ENCODE measurements at places on chromosomes 5 and 9.

DNA sequence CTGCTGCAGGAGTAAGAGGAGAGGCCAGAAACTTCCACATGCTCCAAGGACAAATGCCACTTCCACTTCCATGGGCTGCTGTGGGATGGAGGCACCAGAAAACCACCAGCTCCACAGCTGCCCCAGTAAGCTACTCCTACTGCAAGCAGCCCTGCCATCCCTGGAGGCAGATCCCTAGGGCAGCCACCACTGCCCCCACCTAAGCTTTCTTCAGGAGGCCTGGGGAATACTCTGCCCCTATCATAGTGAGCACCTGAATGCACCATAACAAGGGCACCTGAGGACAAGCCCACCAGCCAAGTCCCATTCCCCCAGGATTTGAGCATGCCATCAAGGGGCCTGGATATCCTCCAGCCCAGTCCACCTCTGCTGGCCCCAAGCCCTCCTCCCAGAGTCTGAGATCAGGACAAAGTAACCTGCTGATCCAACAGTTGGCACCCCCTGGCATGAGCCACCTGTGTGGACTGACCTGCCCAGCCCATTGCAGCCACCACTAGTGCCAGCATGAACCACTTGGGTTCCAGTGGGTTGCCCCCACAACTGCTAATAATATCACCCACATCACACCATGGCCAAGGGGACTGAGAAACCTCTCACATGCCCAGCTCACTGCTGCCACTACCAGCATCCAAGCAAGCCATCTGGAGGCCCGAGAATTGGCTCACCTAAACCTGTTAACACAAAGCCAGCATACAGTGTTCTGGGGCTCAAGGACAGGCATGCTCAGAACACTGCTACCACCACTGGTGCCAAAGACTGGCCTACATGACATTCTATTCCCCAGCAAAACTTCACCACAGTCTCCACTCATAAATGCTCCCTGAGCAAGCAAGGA lies 480.1 kb downstream of the CDH12 start:
- DNase-seq, result no peak

DNA sequence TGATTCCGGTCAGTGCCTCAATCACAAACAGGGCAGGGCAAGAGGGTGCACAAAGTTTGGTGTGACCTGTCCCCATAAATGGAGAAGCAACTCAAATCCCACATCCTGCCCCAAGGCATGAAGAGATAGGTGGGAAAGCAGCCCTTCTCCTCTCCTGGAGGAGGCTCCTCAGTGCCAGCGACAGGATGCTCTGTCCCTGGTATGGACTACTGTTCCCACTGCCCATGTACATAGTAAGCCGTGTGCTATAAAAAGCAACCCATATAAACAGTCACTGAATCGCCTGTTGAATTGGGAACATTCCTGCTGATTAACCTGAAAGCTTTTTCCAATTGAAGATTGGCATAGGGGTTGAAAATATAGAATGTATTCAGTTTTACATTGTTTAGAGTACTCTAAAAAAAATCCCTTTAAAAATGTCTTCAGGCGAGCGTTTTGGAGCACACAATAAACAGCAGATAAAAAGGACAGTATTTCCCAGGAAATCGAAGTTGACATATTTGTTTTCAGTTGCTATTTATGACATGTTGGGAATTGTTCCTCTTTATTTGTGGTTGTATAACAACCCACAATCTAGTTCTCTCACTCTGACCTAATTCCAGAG lies 513.9 kb downstream of the DIRAS2 start:
- DNase-seq, result no peak

DNA sequence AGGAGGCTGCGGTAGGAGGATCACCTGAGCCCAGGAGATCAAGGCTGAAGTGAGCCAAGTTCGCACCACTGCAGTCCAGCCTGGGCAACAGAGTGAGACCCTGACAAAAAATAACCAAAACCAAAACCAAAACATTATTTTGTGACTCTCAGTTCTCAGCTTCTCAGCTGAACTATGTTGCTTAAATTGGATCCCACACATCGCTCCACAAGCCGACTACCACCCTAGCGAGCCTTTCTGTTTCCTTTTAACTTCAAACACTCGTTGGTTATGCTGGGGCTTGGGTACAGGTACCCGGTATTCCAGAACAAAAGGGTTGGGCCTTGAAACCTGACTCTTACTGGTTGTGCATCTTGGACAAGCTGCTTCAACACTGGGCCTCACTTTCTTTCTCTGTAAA lies 3.8 kb upstream of the PTGS1 start:
- DNase-seq, result no peak

GRCh38 chr5:38831909-38832308 lies 13.9 kb upstream of the OSMR start:
- peak; percentile 13 for DNase-seq

- no peak for DNase-seq
These were observed 39.8 kb upstream of the CRB2 start for GRCh38 chr9:123316053-123316718.

DNA sequence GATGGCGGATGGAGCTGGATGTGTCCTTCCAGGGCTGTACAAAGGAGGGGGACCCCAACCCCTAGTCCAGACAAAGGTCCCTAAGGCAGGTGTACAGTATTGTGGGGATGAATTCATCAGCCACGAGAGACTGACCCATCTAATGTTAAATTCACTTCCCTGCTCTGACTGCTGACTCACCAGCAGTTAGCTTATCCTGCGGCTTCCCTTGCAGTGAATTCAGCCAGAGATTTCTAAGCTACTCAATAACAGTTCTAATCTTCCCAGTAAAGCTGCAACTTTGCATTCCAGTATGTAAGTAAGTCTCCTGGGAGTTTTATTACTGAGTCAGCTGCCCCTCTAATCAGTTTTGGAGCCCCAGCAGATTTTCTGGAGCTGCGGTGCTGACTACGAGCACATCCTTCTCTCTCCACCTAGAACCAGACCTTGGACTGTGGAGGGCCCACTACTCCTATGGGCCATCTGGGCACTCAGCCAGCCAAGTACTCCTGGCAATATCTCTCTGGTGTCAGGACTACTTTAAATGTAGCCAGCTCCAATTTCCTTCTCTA lies 16.1 kb downstream of the B4GALT1 start:
- no peak for DNase-seq

- DNase-seq, result no peak
These were observed 75.5 kb downstream of the SEMA5A start for GRCh38 chr5:9470410-9470809.

DNA sequence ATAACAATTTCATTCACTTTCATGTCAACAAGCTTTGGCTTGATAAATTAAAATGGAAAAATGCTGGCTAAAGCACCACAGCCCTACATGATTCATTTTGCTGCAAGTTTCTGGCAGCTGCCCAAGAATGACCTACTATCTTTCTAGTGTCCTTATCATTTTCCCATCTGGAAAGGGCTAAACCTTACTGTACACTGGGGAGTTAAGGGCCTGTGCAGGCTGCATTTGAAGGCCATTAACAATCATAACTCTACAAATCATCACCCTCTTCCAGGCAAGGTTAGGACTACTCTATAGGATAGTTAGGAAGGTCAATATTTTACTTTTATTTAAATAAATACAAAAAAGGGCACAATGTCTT lies 579.7 kb upstream of the ZNF608 start:
- no peak for DNase-seq

GRCh38 chr9:131675437-131676022 lies 64.3 kb downstream of the RAPGEF1 start:
- DNase-seq, result no peak

- DNase-seq, result no peak
These were observed 30.4 kb downstream of the NFX1 start for GRCh38 chr9:33320568-33321261.

GRCh38 chr5:81884871-81885270 lies 87.0 kb upstream of the ATG10 start:
- no peak for DNase-seq

- DNase-seq, result peak; percentile 54
These were observed 546 bp downstream of the DNAJB5 start for GRCh38 chr9:34989946-34990635.

DNA sequence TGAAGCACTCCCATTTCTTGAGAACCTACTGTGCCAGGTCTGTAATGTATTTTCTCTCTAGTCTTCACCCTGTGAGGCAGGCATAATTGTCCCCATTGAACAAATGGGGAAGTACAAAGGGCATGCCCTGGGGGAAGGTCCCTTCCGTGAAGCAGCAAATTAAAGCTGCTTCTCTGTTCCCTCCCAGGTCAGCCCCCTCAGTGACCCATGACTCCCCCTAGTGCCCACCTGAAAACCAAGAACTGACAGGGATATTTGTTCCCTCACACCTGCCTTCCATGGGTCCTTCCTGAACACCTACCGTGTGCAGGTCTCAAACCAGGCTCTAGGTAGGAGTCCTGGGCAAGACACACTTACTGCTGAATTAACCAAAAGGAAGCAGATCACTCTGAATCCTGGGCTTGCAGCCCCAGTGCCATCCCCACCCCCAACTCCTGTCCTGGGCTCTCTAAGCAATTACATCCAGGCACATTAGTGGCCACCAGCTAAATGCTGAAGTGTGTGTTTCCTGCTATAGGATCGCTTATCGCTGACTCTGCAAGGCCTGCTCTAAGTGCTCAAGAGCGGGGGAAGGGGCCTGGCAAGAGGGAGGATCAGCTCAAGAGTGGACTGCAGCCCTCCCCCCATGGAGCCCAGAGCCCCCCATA lies 254.8 kb downstream of the CDK5RAP2 start:
- no peak for DNase-seq

DNA sequence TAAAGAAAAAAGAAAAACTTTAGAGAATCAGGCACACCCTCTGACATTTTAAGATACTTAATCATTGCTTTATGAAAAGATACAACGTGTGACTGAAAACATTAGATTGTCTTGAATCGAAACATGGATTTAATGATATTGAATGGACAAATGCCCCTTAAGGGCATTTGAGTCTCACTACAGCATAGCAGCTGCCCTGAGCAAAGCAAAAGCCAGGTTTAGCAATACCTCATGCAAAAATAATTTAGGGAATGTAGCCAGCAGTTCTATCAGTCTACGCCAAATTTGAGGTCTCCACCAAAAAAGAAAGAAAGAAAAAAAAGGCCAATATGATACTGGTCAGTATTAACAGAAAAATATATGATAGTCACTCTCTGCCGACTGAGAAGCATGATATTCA lies 56.6 kb upstream of the LMNB1 start:
- DNase-seq, result no peak

DNA sequence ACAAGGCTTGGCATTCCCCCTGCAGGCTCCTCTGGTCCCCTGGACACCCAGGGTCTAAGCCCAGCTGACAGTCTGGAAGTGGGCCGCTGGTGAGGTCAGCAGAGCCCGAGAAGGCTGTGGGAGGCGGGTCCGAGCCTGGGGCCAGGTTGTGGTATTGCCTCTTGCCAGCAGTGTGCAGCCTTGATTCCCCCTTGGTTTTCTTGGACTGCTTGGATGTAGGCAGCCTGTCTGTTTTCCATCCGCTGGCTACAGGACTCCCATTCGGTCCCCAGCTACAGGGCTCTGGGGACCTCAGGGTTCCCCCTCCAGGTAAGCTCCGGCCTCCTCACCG lies 1.6 kb downstream of the AIF1L start:
- no peak for DNase-seq

DNA sequence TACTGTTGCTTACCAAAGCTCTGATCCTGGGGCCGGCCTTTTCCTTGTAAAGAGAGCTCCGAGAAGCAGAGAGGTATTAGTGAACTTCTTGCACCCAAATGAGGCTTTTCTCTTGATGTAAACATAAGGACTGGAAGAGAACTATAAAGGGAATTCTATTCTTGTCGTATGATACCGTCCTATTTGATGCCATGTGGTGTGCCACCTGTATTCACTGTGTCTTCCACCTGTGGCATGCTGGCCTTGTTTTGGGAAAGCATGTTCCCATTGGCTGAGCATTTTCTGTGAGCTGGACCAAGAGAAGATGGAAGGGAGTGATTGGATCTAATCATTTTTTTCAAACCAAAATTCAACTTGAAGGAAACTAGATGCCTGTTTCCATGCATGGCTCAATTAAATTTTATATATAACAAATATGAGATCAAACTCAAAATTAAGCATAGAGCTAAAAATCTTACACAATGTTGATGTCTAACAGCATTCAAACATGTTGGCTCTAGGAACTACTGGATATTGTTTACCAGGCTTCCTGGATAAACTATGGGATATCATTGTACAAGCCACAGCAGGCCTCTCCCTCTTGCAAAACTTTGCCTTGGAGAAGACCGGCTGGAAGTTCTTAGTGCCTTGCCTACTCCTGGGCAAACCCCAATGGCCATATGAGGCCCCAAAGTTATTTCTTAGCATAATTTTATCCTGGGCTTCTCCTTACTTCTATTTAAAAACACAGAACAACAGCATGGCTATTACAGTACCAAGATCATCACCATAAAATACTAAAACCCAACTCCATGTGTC lies 115.3 kb downstream of the TSSK1B start:
- no peak for DNase-seq

GRCh38 chr9:95852059-95853032 lies 23.1 kb upstream of the ERCC6L2 start:
- no peak for DNase-seq

- DNase-seq, result no peak
These were observed 9.9 kb downstream of the MIER3 start for GRCh38 chr5:56941981-56942380.

Measured in CD4-positive, alpha-beta T cell treated with Interleukin-10 for 1 hour (primary cell).